ENCODE measurements at places on chromosomes 11 and 22. TPM values are rescaled to one million over a fixed set of nuclear protein-coding genes. Genes with fewer than 3 reads are reported as not detected.

Gene PATE2
- total RNA-seq = not detected

Gene MOGAT2
- not detected for total RNA-seq

Gene C11orf97
- not detected for total RNA-seq

Gene IL10RA
- 0.12 TPM for total RNA-seq

Gene BRD1
- 29.5 TPM for total RNA-seq

Gene MYEOV
- not detected for total RNA-seq

Gene RFPL3
- total RNA-seq = not detected

Gene CRYBB2
- total RNA-seq = not detected

Gene DEFB131B
- total RNA-seq = not detected

Gene CEND1
- 0.20 TPM for total RNA-seq
